ENCODE measurements at places on chromosomes 1 and 21.

- DNase-seq: peak; percentile 53
Observed at GRCh38 chr1:228487336-228488124, at the start of gene RNF187. TSS of gene RNF187 (plus strand) at chr1:228487382.

DNA sequence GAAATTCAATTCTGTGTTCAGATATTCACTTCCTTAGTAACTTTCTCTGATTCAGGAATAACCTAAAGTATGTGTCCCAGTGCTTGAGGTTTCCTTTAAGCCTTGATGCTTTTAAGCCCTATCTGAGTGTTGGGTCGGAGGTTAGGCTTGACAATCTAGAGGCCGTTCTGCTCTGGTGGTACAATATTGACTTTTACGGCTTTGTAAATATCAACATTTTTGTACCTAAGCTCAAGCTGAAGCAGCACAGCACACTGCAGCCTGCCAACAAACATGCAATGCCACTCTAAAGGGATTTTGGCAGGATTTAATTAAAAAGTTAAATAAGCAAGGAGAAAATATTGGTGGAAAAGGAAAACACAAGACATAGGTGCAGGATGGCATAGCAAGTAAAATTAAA is 279.2 kb downstream of the NEGR1 start:
- DNase-seq: no peak

- DNase-seq: no peak
Observed at GRCh38 chr1:9439074-9439761, 100.0 kb upstream of the SLC25A33 start.

DNA sequence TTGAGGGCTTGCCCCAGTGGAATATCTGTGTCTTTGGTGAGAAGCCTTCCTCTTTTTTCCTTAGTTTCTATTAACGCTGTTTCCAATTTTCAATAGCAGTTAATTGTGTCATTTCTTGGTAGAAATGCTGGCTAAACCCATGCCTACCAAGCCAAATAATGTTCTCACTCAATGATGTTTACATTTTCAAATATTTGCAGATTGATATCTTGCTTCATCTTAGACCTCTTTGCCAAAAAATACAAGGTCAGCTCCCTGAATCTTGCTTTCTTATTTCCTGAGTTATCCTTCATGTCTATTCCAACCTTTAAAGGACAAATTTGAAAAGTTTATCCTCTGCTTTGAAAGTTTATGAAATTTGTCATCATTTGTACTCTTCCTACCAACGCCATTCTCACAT is 5.1 kb downstream of the KCNJ15 start:
- DNase-seq: no peak

GRCh38 chr1:229363723-229364122 is 20.9 kb upstream of the CCSAP start:
- no peak for DNase-seq

DNA sequence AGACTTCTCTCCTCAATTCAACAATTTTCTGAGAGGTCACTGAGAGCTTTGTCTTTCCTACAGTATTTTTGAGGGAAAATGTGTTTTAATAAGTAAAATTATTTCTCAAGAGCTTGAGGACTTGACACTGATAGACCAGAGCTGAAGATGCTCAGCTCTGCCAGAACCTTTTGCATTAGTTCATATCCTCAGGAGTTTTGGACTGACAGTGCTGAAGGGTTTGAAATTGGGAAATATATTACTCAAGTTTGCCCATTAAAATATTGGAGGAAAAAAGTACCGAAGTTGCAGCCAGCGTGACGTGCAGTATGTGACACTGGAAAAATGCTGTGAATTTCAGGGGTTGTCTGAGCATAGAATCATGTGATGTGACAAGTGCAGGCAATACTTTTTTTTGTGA is 346.6 kb upstream of the DPYD start:
- no peak for DNase-seq

GRCh38 chr1:202164271-202165037 is 4.1 kb upstream of the PTPN7 start:
- peak; percentile 52 for DNase-seq

DNA sequence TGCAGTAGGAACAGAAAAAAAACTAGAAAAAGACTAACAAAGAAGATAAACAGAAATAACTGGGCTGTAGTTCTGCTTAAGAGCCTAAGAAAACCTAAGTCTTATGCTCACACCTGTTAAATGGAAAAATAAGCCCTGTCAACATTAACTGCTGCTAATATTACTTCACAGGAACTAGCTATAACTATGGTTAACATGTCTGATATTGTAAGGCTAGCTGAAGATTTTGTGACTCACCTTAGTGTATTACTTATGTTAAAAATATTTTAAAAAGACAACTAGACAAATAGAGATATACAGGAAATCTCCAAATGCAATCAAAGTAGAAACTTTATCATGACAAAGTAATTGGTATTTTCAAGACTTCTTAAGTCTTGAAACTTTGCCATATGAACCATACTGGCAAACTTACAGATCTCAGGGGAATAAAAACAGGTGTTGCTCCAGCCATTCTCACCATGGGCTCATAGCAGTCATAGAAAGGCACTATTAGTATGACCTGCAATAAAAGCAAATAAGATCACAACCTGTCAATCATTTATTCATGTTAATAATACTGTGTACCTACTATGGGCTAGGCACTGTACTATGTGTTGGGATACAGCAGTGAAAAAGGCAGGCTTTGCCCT is 30.7 kb downstream of the KYAT3 start:
- DNase-seq: no peak

- DNase-seq: no peak
Observed at GRCh38 chr1:181425566-181425965, 57.8 kb upstream of the CACNA1E start.

DNA sequence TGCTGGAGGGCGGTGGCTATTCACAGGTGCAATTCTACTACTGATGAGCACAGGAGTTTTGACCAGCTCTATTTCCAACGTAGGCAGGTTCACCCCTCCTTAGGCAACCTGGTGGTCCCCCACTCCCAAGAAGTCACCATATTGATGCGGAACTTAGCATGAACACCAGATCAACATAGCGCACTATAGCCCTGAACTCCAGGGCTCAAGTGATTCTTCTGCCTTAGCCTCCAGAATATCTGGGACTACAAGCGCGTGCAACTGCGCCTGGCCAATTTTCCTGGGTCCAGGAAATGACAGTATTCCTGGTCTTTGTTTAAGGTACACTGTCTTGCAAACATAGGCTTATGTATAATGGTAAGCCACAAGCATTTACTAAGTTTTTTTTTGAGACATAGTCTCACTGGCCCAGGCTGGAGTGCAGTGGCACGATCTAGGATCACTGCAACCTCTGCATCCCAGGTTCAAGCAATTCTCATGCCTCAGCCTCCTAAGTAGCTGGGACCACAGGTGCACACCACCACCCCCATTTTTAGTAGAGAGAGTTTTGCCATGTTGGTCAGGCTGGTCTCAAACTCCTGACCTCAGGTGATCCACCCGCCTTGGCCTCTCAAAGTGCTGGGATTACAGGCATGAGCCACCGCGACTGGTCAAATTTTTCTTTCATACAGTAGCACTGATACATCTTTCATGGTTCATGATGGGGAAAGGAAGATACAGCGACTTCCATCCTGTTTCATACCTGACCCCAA is 12.6 kb downstream of the MCL1 start:
- DNase-seq: no peak

DNA sequence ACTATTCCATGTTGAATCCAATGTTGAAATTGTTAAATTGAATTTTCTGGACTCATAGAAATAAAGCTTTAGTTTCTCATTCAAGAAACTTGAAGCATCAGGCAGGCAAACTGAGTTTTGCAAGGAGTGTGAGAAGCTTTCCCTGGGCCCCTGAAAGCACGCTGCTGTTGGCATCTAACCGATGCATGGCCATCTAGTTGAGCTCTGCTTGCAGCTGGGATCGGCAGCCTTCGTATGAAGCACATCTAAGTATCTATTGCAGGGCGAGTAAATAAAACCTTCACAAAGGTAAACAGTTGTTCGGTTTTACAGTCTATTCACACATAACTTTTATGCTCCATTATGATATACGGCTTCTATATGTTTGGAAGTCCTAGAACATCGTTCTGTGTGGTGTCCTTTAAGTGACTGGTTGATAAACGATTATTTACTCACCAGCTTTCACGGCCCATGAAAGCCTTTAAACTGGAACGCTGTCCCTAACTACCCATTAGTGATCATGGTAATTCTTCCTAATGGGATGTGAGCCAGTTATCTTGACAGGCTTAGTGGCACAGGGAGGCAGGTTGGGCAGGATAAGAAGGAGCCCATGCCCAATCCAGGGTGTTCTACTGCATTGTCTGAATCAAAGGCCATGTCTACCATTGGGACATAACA is 71.7 kb downstream of the SEC16B start:
- DNase-seq: no peak

GRCh38 chr1:24098943-24099638 is 12.8 kb downstream of the MYOM3 start:
- no peak for DNase-seq

DNA sequence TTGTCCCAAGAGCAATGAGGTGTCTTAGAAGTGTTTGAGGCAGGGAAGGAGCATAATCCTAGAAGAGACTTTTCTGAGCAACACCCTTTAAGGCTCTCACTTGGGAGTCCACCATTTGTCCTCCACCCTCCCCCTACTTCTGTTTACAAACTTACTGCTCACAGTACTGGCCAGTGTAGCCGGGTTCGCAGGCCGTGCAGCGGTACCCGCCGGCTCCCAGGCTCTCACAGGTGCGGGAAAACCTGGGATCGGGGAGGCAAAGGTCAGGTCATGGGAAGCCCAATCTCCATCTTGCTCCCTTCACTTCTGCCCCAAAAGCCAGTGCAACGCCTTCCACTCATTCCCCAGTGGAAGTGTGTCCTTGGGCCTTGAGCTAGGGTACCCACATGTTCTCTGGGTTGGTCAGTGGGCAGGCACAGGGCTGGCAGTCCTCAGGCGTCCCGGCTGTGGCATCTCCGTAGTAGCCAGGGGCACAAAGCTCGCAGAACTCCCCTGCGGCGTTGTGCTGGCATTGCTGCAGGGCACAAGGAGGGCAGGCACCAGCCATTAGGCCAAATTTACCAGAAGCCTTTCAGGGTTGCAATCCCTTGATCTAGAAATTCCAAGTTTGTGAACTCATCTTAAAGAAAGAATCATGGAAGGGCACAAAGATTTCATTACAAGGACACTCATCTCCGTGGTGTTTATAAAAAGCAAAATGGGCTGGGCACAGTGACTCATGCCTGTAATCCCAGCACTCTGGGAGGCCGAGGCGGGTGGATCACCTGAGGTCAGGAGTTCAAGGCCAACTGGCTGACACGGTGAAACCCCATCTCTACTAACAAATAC is 49.8 kb downstream of the LDLRAD2 start:
- no peak for DNase-seq

DNA sequence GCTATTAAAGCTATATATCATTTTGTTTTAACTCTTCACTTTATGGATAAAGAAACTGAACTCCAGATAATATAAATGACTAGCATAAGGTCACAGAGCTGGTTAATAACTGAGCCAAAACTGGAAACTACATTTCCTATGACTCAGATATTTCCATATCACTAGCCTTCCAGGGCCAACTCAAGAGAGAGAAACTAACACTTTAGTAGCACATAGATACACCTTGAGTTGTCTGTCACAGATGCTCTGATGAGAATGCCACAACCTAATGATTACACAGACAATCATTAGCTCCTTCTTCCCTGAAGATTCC is 40.7 kb downstream of the NME7 start:
- DNase-seq: no peak

- no peak for DNase-seq
Observed at GRCh38 chr1:31897526-31898100, 40.6 kb downstream of the PTP4A2 start.

GRCh38 chr1:179034720-179035119 is 9.0 kb downstream of the FAM20B start:
- DNase-seq: no peak

- no peak for DNase-seq
Observed at GRCh38 chr21:39232861-39233291, 49.6 kb upstream of the PSMG1 start.

GRCh38 chr1:221555689-221556433 is 186.0 kb downstream of the DUSP10 start:
- no peak for DNase-seq

DNA sequence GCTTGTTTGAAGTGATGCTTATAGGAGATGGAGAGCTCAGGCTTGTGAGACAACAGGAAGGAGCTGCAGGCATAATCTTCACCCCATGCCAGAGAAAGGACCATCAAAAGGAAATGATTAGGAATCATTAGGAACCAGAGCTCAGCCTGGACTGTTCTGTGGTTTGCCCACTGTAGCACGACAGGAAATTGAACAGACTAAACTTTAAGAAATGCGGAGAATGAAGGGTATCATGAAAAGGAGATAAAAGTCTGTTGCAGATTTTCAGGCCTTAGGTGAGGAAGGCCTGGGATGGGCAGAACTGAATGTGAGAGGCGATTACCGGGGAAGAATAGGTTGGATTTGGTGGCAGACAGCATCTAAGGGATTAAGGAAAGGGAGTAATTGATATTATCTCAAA is 292.0 kb upstream of the PLXNA2 start:
- no peak for DNase-seq

DNA sequence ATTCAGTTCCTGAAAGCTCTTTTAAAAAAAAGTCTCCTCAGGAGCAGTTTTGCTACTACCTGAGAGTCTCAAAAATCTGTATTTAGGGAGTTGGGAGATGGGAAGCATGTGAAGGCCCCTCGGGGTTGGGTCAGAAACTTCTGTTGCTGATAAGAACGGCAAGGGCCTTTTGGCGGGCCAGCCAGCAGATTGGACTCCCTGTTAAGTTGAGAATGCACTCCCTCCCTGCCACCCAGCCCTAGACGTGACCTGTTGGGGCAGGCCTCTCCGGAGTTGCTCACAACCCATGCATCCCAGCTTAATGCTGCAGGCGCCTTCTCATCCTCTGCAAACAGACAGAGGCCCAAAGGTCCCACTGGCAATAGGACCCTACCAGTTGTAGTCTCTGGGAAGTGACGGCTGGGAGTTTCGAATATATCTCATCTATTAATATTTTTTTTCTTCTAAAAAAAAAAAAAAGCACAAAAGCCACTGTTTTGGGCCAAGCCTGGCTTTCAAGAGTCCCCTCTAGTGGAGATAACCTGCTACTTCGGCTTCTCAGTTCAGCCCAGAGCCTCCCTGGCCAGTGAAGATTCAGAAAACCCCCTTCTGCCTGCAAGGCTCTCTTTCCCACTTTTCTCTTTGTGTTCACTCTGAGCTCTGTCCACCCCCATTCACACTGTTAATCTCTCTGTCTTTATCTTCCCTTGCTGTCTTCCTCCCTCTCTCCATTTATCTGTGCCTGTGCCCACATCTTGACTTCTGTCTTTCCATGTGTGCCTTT is 5.3 kb downstream of the PLXNA2 start:
- no peak for DNase-seq

GRCh38 chr1:48753293-48753692 is 23.4 kb downstream of the BEND5 start:
- DNase-seq: no peak

GRCh38 chr1:75035536-75035935 is 98.7 kb upstream of the LHX8 start:
- no peak for DNase-seq

DNA sequence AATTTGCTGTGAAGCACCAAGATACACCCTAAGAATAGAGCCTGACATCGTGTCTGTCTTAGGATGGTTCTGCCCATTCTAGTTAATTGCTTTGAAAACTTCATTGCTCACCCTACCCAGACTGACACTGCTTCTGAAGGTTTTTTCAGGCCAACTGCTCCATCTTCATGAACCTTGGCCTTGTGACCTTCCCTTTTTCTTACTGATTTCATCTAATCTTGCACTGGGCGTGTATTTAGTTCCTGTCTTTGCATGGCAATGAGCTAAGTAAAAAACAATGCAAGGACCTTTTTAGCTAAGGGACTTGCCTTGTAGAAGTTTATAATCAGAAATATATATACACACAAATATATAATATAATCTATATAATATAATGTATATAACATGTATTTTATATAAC is 108.0 kb downstream of the PBX1 start:
- no peak for DNase-seq
